CD4-positive, alpha-beta T cell treated with Interleukin-17A for 1 hour (primary cell): ENCODE measurements at places on chromosomes 2 and 18.

DNA sequence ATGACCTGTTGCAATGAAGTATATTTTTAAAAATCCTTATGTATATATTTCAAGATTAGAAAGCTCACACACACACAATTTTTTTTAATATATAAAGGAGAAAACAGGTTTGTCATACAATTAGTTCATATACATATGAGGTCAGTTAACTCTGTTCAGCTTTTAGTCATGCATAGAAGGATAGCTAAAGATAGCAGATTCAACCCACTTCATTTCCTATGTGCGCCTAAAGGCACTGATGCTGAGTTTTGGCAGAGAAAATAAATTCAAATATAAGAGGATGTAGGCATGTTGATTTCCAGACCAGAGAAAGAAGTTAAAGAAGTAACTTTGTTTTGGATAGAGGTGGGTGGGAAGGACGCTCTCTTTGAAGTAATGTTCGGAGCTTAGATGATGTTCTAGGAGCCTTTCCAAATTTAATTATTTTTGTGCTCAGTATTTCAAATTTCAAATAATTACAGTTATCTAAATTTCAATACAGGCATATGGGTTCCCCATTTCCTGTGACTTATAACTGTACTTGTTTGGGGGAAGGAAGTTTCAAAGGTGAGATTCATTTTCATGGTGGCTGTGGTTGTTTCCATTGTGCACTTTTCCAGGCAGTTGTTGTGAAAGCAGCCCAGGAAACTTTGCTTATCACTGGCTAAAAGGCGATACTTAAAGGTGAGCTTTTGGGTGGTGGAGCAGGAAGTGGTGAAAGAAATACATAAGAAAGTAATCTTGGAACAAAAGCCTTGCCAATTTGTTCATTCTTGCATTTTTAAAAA lies 523.4 kb upstream of the FANCL start:
- DNase-seq = no peak

DNA sequence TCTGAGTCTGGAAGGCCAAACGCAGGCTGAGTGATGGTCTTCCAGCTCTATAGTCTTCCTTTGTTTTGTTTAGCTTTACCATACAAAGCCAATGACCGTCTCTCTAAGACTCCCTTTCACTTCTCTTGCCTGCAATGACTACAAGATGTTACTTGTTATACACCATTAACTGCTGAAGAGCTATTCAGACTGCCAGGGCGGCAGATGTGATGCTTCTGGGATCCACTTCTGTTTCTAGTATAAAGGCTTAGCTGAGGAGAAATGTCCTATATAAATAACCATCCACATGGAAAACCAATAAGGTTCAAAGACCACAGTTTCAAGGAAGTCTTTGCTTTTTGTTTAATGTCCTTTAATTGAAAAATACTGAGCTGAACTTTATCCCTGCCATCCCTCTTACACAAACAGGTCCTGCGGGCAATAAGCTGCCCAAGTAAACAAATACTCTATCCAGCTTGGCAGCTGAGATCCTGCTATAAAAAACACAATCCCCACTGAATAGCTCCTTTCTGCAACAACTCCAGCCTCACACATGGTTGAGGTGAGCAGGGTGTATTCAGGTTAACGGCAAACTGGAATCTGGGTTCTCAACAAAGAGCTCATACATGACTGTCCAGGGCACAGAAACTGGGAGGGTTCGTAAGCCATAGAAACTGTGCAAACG lies 124.6 kb downstream of the VIT start:
- no peak for DNase-seq

DNA sequence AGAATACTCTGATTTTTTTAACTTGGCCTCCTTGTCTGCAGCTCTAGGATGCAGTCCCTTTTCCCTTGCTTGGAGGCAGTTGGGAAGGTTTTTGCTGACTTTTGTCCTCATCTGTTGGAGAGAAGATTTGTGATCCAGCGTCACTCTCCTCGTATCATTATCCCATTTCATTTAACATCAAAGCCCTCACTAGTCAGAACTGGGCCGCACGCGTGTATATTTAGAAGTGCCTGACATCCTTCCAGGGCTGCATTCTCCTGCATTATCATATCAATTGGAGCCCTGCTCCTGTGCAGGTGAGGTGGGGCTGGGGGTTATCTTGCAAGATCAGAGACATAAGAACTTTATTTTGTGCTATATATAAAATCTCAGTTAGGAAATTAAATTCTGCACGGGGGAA lies 435.1 kb upstream of the HS6ST1 start:
- DNase-seq = no peak

DNA sequence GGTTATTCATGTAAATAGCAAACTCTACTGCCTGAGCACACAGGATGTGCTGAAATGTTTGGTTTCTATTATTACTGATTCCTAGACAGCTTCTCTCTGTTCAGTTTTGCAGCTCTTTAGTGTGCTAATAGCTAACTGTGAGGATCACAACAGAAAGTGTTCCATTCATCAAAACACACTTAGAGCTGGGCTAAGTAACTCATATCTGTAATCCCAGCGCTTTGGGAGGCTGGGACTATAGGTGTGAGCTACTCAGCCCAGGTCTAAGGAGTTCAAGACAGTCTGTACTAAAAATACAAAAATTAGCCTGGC lies 63.2 kb downstream of the MOGAT1 start:
- no peak for DNase-seq

- no peak for DNase-seq
Observed at GRCh38 chr2:14492920-14493503, 139.5 kb upstream of the LRATD1 start.
